ENCODE measurements at places on chromosomes 4 and X.

DNA sequence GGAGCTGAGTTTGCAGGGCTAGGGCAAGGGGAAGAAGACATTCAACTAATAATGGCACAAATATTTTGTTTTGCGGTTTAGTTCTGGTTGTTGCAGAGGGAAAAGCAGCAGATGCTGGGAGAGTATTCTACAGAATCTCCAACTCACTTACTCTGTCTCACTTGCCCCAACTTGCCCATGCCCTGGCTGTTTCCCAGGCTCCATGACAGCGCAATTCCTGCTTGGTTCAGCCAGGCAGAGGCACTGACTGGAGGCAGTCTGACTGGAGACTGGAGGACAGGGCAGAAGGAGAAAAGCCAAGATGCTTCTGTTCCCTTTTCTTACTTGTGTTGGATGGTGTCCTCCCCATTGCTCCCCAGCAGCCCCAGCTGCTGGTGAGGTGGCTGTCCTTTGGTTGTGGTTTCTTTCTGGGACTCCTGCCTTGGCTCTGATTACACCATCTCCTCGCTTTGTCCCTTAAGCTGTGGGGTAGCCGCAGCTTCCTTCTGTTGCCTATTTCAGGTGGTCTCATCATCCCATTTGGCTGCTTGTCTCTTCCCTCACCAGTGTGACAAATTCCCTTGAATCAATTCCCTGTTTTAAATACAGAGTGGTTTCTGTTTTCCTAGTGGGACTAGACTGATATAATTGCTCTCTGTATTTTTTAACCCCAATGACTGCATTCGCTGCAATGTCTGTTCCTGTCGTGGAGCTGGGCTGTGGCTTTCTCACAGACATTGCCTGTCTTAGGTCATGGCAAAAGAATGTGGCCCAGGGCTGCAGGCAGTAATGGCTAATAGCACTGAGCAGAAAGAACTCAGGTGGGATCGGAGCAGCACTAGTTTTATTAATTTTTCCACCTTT lies 24.2 kb upstream of the RASL11B start:
- no peak for DNase-seq

DNA sequence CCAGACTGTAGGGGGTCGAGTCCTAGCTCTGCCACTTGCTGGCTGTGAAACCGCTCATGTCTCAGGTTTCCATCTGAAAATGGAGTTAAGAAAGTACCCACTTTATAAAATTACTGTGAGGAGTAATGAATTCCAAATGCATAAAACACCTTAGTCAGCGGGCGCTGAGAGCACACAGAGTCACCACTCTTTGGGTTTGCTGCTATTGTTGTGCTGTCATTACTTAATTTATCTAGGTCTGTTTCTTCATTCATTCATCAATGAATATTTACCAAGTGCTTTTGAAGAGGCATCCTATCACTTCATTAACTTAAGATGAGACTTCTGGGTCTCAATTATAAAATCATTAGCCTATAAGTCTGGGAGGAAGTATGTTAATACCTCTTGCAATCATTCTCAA lies 317.3 kb downstream of the FBXW7 start:
- no peak for DNase-seq

DNA sequence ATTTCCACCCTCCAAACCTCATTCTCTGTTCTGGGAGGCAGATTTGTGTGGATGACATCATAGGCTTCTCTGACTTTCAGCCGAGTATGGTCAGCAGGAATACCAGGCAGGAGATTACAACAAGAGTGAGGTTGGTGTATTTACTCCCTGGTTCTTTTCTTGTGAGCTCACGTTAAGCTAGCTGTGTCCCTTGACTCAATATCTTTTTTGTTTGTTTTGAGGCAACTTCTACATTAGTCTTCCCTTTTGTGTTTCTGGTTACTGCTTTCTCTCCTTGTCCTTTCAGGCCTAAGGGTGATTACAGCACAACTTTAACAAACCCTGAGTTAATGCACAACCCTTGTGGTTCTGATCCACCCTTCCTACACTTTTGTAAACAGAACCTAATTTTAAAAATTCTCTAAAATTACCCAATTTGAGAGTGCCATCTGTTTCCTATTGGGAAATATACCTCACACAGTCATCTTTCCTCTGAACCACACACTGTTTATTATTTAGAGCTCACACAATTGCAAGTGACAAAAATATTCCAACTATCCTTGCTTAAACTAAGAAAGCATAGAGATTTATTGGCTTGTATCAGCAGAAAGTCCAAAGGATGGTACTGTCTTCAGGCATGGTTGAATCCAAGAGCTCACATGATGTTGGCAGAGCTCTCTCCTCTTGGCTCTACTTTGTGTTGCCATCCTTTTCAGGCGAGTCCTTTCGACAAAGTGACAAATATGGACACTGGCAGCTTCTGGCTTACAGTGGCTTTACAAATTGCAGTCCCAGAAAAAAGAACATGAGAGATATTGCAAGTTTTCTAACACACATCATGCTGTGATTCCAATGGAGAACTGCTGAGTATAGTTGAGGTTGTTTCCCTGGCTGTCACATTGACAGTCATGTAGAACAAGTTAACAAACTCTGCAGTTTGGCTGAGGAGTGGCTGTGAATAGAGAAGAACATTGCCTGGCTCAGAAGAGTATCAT lies 150.5 kb upstream of the DDIT4L start:
- DNase-seq: no peak

DNA sequence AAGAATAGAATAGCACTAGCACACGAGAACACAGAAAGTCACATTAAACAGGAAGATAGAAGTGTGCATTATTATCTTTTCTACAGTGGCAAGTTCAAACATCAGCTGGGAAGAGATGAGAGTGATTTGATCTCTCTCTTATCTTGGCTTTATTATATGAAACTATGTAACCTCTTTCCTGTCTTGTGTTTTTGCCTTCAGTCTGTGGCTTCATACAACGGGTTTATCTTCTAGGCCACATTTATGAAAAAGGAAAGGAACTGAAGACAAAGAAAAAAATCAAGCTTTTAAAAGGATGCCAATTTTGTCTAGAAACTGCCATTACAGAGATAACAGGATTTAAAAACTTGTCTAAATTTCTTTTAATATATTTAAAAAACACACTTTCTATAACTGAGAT lies 983.6 kb downstream of the RPA4 start:
- no peak for DNase-seq

DNA sequence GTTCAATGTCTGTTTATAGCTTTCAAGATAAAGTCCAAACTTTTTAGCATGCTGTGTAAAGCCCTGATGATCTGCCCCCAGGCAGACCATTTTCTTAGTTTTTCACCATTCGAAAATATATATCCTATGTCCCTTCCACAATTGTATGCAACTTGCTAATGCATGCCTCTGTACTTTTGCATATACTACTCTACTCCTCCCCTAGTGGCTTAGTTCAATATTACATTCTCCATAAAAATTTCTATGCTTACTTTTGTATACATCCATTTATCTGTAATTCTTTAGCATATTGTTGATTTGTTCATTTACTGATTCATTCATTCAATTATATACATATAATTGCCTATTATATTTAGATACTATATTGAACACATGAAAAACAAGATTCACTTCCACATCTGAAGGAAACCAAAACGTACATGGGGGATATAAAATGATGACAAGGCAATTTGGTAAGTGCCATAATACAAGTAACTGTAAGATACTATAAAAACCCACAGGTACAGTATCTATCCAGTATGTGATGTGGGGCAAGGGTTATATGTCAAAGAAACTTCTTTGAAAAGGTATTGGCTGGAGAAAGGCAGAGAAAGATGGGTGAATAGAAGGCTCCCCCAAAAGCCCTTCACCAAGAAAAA lies 902.5 kb downstream of the FAM133A start:
- no peak for DNase-seq

DNA sequence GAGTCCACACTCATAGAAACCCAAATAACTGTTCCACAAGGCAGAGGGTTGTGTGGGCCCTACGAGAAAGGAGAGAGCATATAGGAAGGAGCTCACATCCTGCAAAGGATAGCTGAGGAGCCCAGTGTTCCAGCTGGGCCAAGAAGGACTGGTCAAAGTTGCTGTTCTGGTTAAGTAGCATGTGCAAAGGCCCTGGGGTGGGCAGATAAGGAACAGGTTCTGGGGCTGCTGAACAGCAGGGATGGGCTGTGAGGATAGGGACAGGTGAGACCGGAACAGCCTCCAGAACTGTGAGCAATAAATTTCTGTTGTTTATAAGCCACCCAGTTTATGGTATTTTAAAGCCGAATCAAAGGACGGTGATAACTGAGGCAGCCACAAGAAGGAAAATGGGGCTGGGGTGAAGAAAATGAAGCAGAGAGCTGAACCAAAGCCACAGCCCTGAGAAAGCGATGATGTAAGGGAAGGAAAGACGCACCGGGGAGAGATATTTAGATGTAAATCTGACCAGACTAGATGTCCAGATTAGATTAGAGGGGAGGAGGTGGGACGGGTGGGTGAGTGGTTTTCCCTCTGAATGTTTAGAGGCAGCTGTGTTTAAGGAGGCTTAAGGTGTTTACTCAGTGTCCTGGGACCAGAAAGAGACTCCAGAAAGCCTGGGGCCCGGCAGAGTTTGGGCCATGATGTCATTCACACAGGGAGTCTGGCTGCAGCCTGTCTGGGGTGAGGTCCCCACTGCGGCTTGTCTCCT lies 180.8 kb upstream of the BCOR start:
- no peak for DNase-seq

DNA sequence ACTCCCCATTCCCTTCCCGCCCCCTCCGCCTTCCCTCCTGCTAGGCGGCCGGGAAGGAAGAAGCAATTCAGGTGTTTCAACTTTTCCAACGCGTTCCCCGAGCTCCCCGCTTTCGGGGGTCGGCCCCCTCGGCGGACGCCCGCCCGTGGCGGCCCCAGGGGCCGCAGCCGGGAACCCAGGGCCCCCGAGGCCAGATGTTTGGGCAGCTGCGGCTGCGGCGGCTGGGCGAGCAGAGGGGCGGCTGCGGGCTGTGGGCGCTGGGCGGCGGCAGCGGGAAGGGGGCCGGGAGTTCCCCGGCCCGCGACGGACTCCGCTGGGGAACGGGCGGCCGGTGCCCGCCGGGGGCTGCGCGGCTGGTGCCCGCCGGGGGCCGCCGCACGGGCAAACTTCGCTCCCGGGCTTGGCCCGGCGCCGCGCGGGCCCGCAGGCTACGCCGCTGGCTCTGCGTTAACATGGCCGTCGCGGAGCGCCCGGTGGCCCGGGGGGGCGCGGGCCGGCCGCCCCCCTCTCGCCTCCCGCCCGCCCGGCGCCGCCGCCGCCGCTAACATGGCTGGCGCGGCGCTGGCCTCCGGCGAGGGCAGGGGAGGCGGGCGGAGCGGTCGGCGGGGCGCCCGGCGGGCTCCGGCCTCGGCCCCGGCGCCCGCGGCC lies 510 bp downstream of the HMGB3 start:
- no peak for DNase-seq

GRCh38 chrX:112812741-112813140 lies 27.9 kb downstream of the AMOT start:
- DNase-seq: no peak

GRCh38 chr4:142474398-142475087 lies 371.6 kb downstream of the INPP4B start:
- peak; percentile 26 for DNase-seq

DNA sequence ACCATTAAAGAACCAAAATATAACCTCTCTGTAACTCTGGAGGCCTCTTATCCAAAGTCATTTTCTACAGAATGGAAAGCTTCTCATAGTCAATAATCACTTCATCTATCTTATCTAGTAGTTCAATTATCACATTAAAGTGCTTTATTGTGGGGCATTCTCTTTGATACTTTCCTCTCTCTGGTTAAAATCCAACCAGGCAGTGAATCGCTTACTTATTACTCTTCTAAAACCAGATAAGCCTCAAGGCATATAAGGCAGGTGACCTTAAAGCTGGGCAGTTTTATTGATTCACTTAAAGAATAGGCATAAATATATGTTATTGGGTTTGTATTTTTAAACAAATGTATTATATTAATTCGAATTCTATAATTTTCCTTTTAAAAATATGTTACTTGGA lies 2162.1 kb upstream of the TENM3 start:
- DNase-seq: no peak

- no peak for DNase-seq
Observed at GRCh38 chr4:176970853-176971252, 178.1 kb upstream of the VEGFC start.

DNA sequence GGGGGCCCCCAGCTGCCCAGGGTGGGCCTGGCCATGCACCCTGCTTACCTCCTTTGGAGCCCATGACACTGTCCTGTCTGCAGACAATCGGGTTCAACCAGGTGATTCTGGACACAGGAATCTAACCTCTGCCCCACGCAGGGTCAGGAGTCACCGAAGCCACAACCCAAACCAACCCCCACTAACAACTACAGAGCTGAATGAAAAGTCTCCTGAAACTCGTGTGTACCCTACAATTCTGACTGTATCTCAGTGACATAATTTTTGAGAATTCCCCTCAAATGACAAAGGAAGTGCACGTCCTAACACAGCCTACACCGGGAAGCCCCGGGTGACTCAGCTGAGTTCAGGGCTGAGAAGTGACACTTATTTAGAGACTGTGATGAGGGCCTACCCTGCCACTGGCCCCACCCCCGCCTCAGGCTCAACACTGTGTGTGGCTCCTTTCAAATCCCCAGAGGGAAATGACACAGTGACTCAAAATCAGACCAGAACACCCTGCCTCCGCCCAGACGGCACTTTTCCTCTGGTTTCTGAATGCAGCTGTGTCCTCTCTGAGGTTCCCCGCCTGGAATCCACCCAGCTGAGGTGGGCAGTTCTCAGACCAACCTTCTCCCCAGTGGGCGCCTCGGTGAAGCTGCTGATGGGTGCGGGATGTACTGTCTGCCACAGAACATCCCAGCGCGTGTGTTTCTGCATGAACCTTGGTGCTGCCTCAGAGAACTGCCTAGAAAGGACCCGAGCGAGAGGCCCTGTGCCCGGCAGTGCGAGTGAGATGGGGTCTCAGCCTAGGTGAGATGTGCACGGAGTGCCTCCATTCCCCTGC lies 9.9 kb downstream of the TNIP2 start:
- DNase-seq: no peak

DNA sequence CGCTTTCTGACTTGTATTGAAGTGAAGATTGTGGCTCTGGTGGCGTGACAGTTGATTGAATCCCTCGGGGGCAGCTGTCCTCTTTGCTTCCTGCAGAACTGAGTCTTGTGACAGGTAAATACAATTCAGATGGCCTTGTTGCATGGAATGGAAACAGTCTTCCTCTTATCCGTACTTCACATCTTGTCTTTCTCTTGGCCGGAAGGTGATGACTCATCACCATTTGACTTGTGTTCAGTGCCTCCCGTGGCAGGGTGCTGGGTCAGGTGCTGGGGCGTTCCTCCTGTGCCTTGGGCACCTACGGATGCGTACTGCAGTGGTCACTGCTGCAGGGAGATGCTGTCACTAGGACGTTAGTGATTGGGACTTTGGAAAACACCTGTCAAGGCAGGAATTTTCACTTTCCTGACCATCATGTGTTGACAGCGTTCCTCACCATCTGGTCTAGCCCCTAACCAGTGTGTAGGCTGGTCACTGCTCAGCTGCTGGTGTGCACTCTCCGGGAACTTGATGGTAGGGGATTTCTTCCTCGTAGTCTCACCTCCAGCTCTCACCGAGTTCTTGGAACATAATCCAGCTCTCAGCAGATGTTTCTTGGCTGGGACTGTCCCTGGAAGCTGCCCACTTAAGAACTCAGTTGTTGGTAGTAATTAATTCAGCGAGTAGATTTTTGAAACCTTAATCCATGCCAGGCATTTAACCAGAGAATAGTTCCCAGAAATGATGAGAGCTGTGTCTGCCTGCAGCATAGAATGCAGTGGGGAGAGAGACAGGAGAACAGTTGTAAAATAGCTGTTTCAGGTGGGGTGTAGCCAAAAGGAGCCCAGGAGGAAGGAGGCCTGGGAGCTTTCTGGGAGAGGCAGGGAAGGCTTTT lies 7.2 kb downstream of the TBC1D14 start:
- no peak for DNase-seq

Data from iPS-NIHi11 (cell line).